Calu3 (cell line): ENCODE measurements at places on chromosomes 7 and 10. TPM values are rescaled to one million over a fixed set of nuclear protein-coding genes. Genes with fewer than 3 reads are reported as not detected.

Gene ALKBH4
- total RNA-seq: 5.4 and 6.5 TPM in 2 replicates

Gene ZNF467
- total RNA-seq: 0.54 and 2.4 TPM in 2 replicates

- H3K36me3 ChIP-seq: no peaks in the 10 kb centered on the region
- DNase-seq: peak; percentile 17
- H3K27ac ChIP-seq: no peak overlapping the region
- peaks cover 54% of the 10 kb centered on the region for H3K4me1 ChIP-seq
Measured at GRCh38 chr7:90625562-90625961, 29.4 kb downstream of the CDK14 start.

DNA sequence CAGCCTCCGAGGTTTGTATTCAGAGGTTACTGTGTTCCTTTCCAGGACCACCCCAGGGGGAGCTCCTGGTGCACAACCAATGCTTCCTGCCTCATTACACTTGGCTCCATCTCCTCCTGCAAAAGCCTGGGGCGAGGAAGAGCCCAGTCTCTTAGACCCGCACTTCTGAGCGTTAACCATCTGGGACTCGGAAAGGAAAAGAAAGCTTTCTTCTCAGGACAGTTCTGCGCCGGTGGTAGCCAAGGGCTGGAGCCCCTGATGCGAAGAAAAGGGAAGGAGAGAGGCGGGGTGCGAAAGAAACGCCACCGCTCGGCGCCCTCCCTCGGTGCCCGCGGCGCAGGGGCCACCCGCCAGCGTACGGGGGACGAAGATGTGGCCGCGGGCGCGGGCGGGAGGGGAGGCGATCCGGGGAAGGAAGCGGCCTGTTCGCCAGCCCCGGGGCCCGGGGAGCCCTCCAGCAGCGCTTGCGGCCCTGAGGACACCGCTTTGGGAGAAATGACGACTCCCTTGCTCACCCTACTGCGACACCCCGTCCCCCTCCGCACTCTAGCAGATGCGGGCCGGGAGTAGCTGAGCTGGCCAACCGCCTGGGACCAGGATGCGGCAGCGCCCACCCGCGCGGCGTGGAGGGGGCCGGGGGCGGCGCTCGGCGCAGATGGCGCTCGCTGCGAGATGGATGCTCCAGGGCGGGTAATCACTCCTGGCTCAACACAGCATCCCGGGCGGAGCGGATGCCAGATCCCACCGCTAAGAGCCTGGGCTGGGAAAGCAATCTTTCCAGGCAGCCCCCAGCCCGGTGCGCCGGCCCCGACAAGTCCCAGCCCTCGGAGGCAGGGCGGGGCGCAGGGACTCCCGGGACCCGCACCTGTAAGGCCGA is 1.3 kb downstream of the NRCAM start:
- peak overlapping the region; percentile 77 for H3K4me3 ChIP-seq
- peaks cover 16% of the 10 kb centered on the region for H3K36me3 ChIP-seq
- no peak overlapping the region for H3K27ac ChIP-seq

DNA sequence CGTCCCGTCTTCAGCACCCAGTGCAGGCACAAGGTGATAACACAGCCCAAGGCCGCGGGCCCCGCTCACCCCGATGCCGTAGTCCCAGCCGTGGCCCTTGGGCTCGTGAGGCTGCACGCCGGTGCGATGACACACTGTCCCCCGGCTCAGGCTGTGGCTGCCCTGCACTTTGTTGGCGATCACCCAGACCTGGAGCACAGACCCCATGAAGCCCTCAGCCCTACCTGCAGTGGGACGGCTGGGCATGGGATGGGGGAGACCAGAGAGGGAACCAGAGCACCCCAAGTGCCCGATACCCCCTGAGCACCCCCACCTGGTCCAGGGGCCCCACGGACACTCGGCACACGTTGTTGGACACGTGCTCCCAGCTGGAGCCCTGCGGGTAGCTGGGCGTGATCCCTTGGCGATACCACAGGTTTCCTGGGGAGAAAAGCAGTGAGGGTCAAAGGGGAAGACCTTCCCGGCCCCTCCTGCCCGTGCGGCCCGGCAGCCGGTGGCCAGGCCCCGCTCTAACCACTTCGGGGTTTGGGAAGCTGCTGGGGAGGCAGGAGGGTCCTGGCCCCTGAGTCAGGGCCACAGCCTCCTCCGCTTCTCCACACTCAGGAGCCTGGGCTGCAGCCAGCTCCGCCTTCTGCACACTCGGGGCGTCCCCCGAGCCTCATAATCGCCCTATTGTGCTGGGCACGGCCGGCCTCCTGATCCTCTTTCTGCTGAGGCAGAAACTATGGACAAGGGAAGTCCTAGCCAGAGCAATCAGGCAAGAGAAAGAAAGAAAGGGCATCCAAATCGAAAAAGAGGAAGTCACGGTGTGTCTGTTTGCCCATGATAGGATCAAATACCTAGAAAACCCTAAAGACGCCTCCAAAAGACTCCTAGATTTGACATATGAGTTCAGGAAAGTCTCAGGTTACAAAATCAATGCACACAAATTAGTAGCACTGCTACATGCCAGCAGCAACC is 6.7 kb downstream of the BHLHA15 start:
- peak overlapping the region; percentile 56 for H3K4me3 ChIP-seq
- no peak overlapping the region for H3K27ac ChIP-seq
- peaks cover 4% of the 10 kb centered on the region for H3K36me3 ChIP-seq

Gene CUBN
- total RNA-seq: 0.27 and 0.92 TPM in 2 replicates

- no peaks in the 10 kb centered on the region for H3K27me3 ChIP-seq
- H3K4me3 ChIP-seq: no peak overlapping the region
- no peak for DNase-seq
- no peaks in the 10 kb centered on the region for H3K4me1 ChIP-seq
Measured at GRCh38 chr7:10723832-10724231, 249.8 kb upstream of the PHF14 start.

DNA sequence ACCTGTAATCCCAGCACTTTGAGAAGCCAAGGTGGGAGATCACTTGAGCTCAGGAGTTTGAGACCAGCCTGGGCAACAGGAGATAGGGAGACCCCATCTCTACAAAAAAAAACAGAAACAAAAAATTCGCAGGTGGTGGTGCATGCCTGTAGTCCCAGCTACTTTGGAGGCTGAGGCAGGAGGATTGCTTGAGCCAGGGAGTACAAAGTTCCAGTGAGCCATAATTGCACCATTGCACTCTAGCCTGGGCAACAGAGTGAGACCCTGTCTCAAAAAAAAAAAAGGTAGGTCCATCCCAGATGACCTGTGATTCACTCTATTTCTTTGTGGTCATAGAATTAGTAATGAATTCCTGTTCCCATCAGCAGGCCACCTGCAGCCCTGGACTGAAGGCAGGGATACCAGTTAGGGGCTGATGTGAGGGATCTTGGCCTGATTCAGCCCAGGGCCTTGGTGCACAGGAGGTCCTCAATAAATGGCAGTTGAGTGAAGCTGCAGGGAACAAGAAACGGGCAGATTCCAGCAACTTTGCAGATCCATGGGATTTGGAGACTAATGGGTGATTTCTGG is at the start of gene MYH16:
TSS of gene MYH16 (plus strand) at position 364 of the 570 bp plus-strand sequence.
- H3K4me1 ChIP-seq: peaks cover 42% of the 10 kb centered on the region
- DNase-seq: peak; percentile 3
- H3K27ac ChIP-seq: peak within 1 kb of the TSS; percentile 85
- peaks cover 4% of the 10 kb centered on the region for H3K36me3 ChIP-seq
- peak within 1 kb of the TSS; percentile 18 for H3K4me3 ChIP-seq

DNA sequence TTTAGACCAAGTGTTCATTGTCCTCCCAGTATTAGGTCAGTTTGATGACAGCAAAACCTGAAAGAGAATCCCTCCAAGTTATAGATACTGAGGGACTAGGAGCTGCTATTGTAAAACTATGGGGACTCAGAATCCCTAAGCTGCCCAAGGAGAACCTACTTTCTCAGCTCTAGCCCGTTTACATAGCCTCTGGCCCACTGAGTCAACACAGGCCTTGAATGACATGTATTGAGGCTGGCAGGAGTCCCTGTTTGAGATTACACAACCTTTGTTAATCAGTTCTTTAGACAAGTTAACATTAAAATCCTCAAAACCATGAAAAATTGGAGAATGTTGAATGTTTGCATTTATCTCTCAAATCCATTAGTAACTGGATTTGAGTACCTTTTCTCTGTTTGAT is 1079.0 kb downstream of the KCNMA1 start:
- no peak for DNase-seq
- H3K4me3 ChIP-seq: no peak overlapping the region
- H3K4me1 ChIP-seq: no peaks in the 10 kb centered on the region
- no peaks in the 10 kb centered on the region for H3K36me3 ChIP-seq

Gene ANXA8L1
- 0.56 and 0.57 TPM in 2 replicates for total RNA-seq

DNA sequence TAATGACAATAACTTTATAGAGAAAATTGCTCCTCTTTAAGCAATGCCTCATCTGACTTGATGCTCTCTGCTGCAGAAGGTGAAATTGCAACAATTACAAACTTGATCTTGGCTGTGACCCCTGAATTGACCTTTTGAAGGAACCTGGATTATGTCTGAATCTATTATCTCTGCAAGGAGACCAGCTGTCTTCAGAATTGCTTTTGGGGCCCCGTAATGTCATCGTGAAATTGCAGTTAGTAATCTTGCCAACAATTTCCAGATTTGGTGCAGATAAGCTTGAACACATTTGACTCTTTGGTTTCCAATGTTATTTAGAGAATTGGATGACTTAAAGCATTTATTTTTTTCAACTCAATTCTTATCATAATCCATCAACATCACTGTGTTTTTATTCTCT is 520.6 kb downstream of the CCSER2 start:
- no peaks in the 10 kb centered on the region for H3K36me3 ChIP-seq
- no peak overlapping the region for H3K27ac ChIP-seq
- no peak overlapping the region for H3K4me3 ChIP-seq
- peaks cover 17% of the 10 kb centered on the region for H3K27me3 ChIP-seq
- DNase-seq: no peak
- no peaks in the 10 kb centered on the region for H3K4me1 ChIP-seq

Gene LANCL2
- total RNA-seq: 15.7 and 16.6 TPM in 2 replicates

GRCh38 chr10:109956454-109957091 is 33.3 kb upstream of the XPNPEP1 start:
- DNase-seq: peak; percentile 25
- H3K4me3 ChIP-seq: no peak overlapping the region
- peaks cover 6% of the 10 kb centered on the region for H3K36me3 ChIP-seq
- H3K27ac ChIP-seq: no peak overlapping the region
- no peaks in the 10 kb centered on the region for H3K27me3 ChIP-seq
- H3K4me1 ChIP-seq: peaks cover 9% of the 10 kb centered on the region

GRCh38 chr10:21889477-21890275 is 113.9 kb downstream of the DNAJC1 start:
- H3K27me3 ChIP-seq: no peaks in the 10 kb centered on the region
- no peak overlapping the region for H3K4me3 ChIP-seq
- no peaks in the 10 kb centered on the region for H3K36me3 ChIP-seq
- no peak for DNase-seq
- no peak overlapping the region for H3K27ac ChIP-seq

DNA sequence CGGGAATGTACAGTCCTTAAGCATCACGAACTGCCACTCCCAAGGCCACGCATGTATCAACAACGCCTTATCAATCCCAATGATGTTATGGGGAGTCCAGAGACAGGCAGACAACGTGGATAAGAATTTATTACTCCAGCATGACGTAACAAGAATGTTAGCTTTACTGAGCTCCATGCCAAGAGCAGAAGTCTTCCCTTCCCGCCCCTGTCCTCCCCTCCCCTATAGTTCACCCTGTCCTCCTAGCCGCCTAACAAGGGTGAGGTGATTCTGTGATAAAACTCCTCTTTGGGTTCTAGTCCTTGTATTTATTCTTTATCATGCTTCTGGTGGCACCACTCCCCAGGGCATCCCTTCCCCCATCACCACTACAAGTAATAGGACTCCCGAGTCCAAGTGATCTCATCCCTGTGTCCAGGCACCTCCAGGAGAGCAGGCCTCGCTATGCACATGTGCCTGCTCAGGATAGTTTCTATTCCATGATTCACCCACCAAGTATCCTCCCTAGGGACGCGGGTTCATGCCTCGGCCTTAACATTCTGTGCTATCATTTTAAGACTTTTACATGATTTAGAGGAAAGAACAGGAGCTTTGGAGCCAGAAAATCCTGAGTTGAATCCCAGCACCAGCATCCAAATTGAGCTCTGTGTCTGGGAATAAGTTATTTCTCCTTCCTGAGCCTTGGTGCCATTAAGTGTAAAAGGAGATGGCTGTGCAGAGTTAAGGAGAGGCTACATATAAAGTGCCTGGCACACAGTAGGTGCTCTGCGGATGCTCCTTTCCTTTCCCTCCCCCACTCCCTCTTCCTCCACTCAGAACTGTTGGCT is 15.4 kb downstream of the GSDME start:
- H3K27ac ChIP-seq: no peak overlapping the region
- no peak for DNase-seq
- H3K27me3 ChIP-seq: no peaks in the 10 kb centered on the region
- no peak overlapping the region for H3K4me3 ChIP-seq
- no peaks in the 10 kb centered on the region for H3K4me1 ChIP-seq

GRCh38 chr7:139044813-139045794 is 9.3 kb upstream of the ZC3HAV1L start:
- H3K27me3 ChIP-seq: no peaks in the 10 kb centered on the region
- H3K4me3 ChIP-seq: no peak overlapping the region
- peaks cover 24% of the 10 kb centered on the region for H3K4me1 ChIP-seq
- peaks cover 27% of the 10 kb centered on the region for H3K36me3 ChIP-seq

- H3K36me3 ChIP-seq: no peaks in the 10 kb centered on the region
- no peak for DNase-seq
- H3K4me3 ChIP-seq: no peak overlapping the region
- H3K27me3 ChIP-seq: peaks cover 21% of the 10 kb centered on the region
- no peak overlapping the region for H3K27ac ChIP-seq
- no peaks in the 10 kb centered on the region for H3K4me1 ChIP-seq
Measured at GRCh38 chr7:78140109-78140508, 341.5 kb downstream of the PHTF2 start.

Gene MYOZ1
- not detected in 2 replicates for total RNA-seq

GRCh38 chr7:93092757-93093370 is 24.9 kb downstream of the SAMD9 start:
- no peaks in the 10 kb centered on the region for H3K27me3 ChIP-seq
- peak; percentile 22 for DNase-seq
- H3K27ac ChIP-seq: no peak overlapping the region
- H3K4me3 ChIP-seq: no peak overlapping the region
- H3K4me1 ChIP-seq: no peaks in the 10 kb centered on the region

DNA sequence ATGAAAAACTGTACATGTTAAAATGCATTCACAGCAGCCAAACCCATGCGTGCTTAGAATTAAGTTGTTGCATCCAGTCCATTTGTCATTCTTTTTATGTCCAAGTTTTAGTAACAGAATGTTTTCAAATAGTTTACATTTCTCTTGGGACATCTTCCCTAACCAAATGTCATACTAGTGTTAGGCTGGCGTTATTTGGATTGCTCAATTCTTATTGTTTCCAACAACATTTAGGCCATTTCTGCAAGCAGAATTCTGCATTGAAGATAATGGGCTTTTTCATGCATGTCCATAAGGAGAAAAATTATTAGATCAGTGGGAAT is 203.0 kb downstream of the HIBADH start:
- no peak for DNase-seq
- no peaks in the 10 kb centered on the region for H3K4me1 ChIP-seq
- no peak overlapping the region for H3K4me3 ChIP-seq
- H3K27me3 ChIP-seq: no peaks in the 10 kb centered on the region
- no peak overlapping the region for H3K27ac ChIP-seq
- no peaks in the 10 kb centered on the region for H3K36me3 ChIP-seq

GRCh38 chr10:5413012-5413938 is 918 bp downstream of the NET1 start:
- H3K27ac ChIP-seq: no peak overlapping the region
- no peak overlapping the region for H3K4me3 ChIP-seq
- peak; percentile 25 for DNase-seq
- H3K36me3 ChIP-seq: no peaks in the 10 kb centered on the region
- no peaks in the 10 kb centered on the region for H3K4me1 ChIP-seq
